Esophagus muscularis mucosa (tissue), 4 donors: ENCODE measurements at places on chromosomes 12 and 14. TPM values are rescaled to one million over a fixed set of nuclear protein-coding genes. Genes with fewer than 3 reads are reported as not detected.

DNA sequence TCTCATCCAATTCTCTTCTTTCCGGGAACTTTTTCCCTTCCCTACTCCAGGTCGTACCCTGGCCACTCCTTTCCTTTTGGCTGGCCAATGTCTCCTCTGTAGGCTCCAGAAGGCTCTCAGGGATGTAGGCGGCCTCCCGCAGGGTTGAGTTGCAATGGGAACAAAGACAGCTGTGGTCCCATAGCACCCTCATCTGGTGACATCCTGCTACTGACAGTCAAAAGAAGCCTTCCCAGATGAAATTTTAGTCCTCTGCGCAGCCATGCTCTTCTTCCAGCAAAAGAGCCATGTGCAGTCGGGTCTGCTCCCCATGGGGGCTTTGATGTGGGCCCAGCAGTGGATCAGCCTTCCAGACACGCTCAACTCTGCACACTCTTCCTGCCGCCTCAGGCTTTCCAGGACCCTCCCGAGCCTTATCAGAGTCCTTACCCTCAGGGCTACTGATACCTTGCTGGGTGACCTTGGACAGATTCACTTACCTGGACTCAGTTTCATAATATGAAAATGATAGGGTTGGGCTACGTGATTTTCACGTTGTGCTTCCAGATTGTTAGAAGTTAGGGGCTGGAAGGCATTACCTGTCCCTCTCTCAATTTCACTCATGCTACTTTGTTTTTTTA lies 5.5 kb upstream of the CELA1 start:
- no peaks in the 10 kb centered on the region for H3K27me3 ChIP-seq
- H3K4me1 ChIP-seq: no peaks in the 10 kb centered on the region
- H3K36me3 ChIP-seq: no peaks in the 10 kb centered on the region
- no peak overlapping the region for H3K27ac ChIP-seq
- no peak for DNase-seq

GRCh38 chr14:80233470-80234089 lies 22.3 kb upstream of the DIO2 start:
- DNase-seq: no peak
- H3K4me1 ChIP-seq: no peaks in the 10 kb centered on the region
- no peak overlapping the region for H3K4me3 ChIP-seq
- no peak overlapping the region for H3K27ac ChIP-seq
- H3K27me3 ChIP-seq: no peaks in the 10 kb centered on the region

GRCh38 chr12:21369141-21369980 lies 3.3 kb upstream of the IAPP start:
- H3K27me3 ChIP-seq: no peaks in the 10 kb centered on the region
- no peak overlapping the region for H3K4me3 ChIP-seq
- H3K36me3 ChIP-seq: no peaks in the 10 kb centered on the region
- H3K4me1 ChIP-seq: no peaks in the 10 kb centered on the region
- no peak overlapping the region for H3K27ac ChIP-seq
- no peak for DNase-seq

DNA sequence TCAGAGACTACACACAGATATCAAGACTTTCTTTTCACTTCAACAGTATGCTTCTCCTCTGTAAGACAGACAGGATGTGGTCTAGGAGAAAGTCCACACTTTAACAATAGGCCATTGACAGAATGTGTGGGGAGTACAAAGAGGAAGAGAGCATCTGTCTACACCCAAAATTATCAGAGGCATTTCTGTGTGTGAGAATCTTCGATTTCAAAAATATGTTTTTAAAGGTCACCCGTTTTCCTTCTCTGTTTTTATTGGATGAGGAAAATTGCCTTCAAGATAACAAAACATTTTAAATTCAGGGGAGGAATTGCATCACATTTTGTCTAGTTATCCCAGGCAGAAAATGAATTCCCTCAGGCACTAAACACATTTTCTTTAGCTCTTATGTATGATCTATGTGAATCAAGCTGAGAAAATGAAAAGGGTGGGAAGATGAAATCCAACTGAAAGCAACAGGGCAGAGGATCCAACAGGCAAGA lies 16.4 kb downstream of the NAV3 start:
- no peak overlapping the region for H3K4me3 ChIP-seq
- peak overlapping the region; percentile 57 for H3K27ac ChIP-seq
- no peaks in the 10 kb centered on the region for H3K36me3 ChIP-seq
- H3K4me1 ChIP-seq: peaks cover 14% of the 10 kb centered on the region

DNA sequence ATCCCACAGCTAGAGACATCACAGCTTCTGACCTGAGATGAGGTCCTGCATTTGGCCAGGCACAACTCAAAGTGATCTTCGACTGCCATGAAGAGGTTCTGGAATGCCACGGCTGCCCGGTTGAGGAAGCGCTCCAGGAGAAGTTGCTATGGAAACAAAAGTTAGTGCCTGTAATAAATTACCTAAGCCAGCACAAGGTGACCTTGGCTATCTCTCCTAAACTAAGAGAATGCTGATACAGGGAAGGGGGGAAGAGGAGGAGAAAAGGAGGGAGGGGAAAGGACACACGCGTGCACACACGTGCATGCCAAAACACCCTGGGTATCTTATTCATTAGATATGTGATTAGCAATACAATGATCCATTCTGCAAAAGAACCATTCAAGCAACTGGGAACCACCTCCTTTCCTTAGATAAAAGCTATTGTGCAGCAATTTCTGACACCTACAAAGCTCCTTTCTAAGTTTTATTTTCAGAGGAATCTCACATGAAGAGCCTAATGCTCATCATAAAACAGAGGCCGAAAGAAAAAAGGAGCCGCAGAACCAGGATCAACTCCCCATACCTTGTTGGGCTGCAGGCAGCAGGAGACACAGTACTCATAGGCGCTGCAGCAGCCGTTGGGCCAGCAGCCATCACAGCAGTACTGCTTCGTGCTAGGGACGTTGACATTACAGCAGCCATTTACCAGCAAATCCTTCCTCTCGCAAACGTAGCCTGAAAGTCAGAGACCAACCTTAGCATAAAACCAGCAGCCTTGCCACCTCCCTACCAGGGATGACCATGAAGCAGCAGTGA lies 17.9 kb downstream of the SPRING1 start:
- H3K4me3 ChIP-seq: no peak overlapping the region
- peaks cover 26% of the 10 kb centered on the region for H3K4me1 ChIP-seq
- H3K27ac ChIP-seq: peak overlapping the region; percentile 75
- no peak for DNase-seq

Gene METAP2
- 74.8 TPM for total RNA-seq
